ENCODE measurements at places on chromosomes 6 and 20. TPM values are rescaled to one million over a fixed set of nuclear protein-coding genes. Genes with fewer than 3 reads are reported as not detected.

MKKS gene
- total RNA-seq = 33.2 TPM

GRCh38 chr6:11092668-11093375, 812 bp upstream of the SMIM13 start:
- DNase-seq = no peak

DNA sequence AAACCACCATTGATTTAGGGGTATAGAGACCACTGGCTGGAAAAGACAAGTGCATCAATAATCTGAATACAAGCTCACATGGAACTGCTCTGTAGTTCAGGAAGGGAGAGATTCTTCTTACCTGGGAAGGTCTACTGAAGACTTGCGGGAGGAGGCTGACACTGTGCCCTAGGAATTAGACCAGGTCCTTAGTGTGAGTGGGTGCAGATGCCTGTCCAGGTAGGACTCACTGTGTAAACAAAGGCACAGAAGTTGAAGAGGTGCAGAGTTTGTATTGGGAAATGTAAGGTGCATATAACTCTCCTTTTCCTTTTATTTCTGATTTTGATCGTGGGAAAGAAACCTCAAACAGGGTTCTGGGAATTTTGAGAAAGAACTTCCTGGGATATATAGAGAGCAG, 66.8 kb downstream of the DAAM2 start:
- no peak for DNase-seq

- DNase-seq = no peak
These were observed 223.4 kb upstream of the GGTLC1 start for GRCh38 chr20:24211972-24212371.

SLC12A5 gene
- 0.32 TPM for total RNA-seq

DNA sequence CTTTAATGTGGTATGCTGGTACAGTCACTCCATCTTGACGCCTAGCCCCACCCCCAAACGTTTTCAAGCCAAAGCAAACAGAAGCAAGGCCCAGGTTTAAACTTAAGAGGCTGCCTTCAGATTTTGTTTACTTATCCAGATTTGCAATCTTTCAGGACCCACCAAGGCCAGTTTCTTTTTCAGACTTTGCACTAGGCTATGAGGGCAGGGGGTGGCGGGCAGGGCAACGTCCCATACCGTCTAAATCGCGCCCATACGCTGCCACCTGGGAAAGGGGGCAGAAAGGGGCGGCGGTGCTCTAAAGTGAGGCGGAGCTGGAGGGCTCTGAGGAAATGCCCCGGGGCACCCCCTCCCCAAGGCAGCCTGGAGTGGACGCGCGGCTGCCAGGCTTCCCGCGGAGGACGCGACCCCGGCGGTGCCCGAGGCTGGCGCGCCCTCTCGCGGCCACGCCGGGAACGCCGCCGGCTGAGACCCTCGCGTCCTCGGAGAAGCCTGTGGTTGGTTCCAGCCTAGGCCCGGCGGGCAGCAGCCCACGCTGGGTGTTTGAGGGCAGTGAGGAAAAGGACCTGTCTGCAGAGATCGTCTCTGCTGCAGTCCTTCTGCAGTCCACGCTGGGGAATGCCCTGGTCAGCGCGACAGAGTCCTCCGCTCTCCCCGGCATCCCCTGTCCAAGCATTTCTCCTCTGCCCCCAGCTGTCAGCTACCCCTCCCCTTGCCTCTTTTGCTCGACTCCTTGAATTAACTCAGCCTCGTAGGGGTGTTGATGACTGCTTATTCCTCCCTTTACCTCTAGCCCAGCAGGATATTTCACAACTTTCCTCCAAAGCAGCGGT, 129.2 kb upstream of the PRND start:
- DNase-seq = peak; percentile 21

DNA sequence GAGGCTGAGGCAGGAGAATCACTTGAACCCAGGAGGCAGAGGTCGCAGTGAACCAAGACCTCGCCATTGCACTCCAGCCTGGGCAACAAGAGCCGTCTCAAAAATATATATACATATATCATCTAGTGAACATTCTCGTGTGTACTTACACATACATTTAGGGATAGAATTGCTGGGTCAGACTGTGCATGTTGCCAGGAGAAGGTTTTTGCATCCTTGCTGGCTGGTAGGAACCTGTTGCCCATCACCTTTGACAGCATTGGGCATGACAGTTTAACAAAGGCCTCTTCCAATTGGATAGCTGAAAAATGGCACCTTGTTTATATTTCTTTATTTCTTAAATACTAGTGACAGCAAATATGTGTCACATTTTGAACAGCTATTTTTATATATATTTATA, 5.4 kb downstream of the AAR2 start:
- DNase-seq = no peak

IP6K3 gene
- 0.26 TPM for total RNA-seq

LTB gene
- total RNA-seq = 4.9 TPM

- DNase-seq = no peak
These were observed 116.1 kb upstream of the CDH4 start for GRCh38 chr20:61135968-61136367.

GRCh38 chr20:50520222-50520880, 10.2 kb downstream of the PTPN1 start:
- no peak for DNase-seq

DNA sequence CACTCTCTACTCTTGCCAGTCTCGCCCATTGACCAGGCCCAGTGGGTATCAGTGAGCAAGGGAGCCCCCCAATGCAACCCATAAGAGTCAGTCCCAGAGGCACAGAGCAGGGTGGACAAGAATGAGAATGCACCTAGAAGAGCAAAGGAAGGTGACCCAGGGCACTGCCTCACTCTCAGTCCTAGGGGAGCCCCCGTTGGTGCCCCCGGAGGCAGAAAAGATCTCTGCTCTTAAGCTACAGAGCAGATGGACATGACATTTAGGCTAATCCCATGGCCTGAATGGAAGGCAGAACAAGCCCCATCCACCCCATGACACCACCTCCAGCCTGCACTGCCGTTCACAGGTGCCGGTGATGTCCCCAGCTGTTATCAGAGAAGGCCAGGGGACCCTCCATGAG, 50.7 kb upstream of the PLEKHG1 start:
- no peak for DNase-seq

DNA sequence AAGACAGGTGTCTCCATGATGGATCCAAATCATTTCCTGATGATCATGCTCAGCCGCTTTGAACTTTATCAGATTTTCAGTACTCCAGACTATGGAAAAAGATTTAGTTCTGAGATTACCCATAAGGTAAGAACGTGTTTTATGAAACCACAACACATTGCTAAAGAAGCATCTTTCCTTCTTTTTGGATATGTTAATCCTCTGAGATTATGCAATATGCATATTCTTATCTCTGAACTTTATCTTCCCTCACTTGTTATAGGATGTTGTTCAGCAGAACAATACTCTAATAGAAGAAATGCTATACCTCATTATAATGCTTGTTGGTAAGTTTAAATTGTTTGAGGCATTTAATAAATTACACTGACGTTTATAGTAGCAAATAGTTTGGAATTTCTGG, 78.2 kb downstream of the PRPH2 start:
- no peak for DNase-seq

DNA sequence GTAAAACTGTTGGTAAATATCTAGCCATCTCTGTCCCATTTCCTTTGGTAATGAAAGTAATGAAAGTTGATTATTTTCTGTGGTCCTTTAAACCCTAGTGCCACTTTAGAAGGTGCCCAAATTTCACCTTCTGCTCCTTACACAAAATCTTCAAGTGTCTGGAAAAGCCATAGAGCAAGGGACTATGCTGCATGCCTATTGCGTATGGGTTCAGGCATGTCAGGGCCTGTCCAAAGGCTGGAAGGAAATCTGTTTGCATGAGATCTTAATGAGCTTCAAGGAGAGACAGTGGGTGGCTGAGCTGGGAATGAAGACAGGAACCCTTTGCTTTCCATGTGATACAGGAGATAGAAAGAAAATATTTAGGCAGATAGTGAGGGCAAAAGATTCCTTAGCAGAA, 66.6 kb upstream of the CCN6 start:
- no peak for DNase-seq

GRCh38 chr20:51378171-51378928, 164.2 kb downstream of the NFATC2 start:
- no peak for DNase-seq

- DNase-seq = no peak
These were observed 20.7 kb downstream of the NDUFAF4 start for GRCh38 chr6:96876886-96877545.

GRCh38 chr20:41255655-41256054, 61.9 kb downstream of the ZHX3 start:
- DNase-seq = no peak

- DNase-seq = no peak
These were observed 90.5 kb upstream of the FERMT1 start for GRCh38 chr20:6213311-6213710.

- peak; percentile 57 for DNase-seq
These were observed 172.1 kb upstream of the GGTLC1 start for GRCh38 chr20:24160563-24161281.

All from mucosa of gallbladder (tissue), 1 donor.